ENCODE measurements at places on chromosomes 11 and 22. TPM values are rescaled to one million over a fixed set of nuclear protein-coding genes. Genes with fewer than 3 reads are reported as not detected.

Gene VPREB1
- total RNA-seq, result not detected

- no peak overlapping the region for H3K4me3 ChIP-seq
- peak; percentile 28 for DNase-seq
- H3K4me1 ChIP-seq, result peaks cover 10% of the 10 kb centered on the region
- H3K27ac ChIP-seq, result no peak overlapping the region
Measured at GRCh38 chr22:30705710-30706651, 11.3 kb downstream of the OSBP2 start.

- no peaks in the 10 kb centered on the region for H3K4me1 ChIP-seq
- no peak overlapping the region for H3K27ac ChIP-seq
- no peak overlapping the region for H3K4me3 ChIP-seq
- H3K36me3 ChIP-seq, result no peaks in the 10 kb centered on the region
- no peaks in the 10 kb centered on the region for H3K27me3 ChIP-seq
Measured at GRCh38 chr11:83835423-83835822, 549.3 kb upstream of the CCDC90B start.

Gene FDX1
- total RNA-seq, result 7.8 TPM

DNA sequence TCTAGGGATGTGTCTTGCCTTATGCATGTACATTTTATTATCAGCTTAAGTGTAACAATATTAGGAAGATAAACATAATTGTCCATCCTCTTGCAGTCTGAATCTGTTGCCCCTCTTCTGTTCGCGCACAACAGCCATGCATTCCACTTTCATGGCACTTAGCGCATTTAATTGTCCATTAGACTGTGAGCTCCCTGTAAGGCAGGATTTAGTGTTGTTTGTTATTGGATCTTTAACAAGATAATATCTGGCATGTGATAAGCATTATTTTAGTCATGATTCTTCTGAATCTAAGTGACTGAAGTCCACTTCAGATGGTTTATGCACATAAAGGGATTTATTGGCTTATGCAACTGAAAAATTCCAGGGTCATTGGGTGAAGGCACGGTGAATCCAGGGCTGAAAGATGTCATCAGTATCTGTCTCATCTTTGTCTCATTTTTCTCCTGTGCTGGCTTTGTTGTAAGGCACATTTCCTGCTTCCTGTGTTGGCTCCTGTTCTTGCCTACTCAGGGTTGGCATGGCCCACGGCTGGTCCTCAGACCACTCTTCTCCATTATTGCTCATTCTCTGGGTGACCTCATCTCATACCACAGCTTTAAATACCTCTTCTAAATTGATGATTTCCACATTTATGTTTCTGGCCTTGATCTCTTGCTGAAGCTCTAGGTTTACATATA lies 37.6 kb downstream of the ATXN10 start:
- DNase-seq, result no peak
- H3K4me3 ChIP-seq, result no peak overlapping the region
- H3K27ac ChIP-seq, result no peak overlapping the region
- no peaks in the 10 kb centered on the region for H3K4me1 ChIP-seq
- peaks cover 26% of the 10 kb centered on the region for H3K36me3 ChIP-seq

Gene TLCD5
- not detected for total RNA-seq

DNA sequence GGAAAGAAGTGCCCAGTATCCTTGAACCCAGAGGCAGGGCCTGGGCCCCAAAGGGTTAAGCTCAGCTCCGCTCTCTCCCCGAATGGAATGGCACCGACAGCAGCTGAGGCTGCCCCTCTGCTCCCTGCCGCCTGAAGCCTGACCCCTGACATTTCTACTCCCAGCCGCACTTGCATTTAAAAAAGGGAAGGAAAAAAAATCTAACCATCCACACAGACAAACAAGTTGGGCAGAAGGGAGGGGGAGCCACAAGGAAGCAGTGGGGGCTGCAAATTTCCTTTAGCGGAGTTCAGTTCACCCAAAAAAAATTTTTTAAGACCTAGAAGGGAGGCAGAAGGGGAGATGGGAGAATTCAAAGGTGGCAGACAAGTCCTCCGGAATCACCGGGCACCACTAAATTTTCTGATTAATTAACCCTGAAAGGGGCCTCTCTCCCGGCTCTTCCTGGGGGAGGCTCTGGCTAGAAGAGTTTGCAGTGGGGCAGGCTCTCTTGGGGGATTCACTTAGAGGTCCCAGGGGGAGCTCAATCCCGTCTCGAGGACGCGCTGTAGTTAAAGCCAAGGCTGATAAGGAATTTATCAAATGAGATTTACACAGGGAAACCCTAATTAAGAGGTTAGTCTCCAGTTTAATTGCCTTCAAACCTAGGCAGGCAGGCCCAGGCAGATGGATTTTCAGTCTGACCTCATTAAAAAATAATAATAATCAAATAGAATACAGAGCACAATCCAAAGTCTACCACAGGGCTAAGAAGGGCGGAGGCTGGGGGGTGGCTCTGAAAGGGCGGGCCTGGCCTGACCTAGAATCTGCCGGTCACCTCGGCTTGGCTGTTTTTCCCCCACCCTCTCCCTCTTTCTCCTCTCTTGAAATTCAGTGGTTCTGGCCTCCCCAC lies 25.6 kb downstream of the MN1 start:
- H3K27ac ChIP-seq, result no peak overlapping the region
- no peaks in the 10 kb centered on the region for H3K27me3 ChIP-seq
- H3K36me3 ChIP-seq, result no peaks in the 10 kb centered on the region
- H3K4me1 ChIP-seq, result no peaks in the 10 kb centered on the region

Gene LRRC55
- not detected for total RNA-seq

- no peak overlapping the region for H3K27ac ChIP-seq
- H3K4me3 ChIP-seq, result no peak overlapping the region
- no peaks in the 10 kb centered on the region for H3K36me3 ChIP-seq
- no peaks in the 10 kb centered on the region for H3K27me3 ChIP-seq
- H3K4me1 ChIP-seq, result no peaks in the 10 kb centered on the region
Measured at GRCh38 chr11:35466058-35466457, 46.7 kb upstream of the SLC1A2 start.

Gene SAAL1
- 29.5 TPM for total RNA-seq

Gene CBX6
- 75.7 TPM for total RNA-seq

- H3K4me1 ChIP-seq, result no peaks in the 10 kb centered on the region
- DNase-seq, result no peak
- no peak overlapping the region for H3K27ac ChIP-seq
- no peak overlapping the region for H3K4me3 ChIP-seq
Measured at GRCh38 chr22:25745341-25746011, 3.5 kb downstream of the MYO18B start.

DNA sequence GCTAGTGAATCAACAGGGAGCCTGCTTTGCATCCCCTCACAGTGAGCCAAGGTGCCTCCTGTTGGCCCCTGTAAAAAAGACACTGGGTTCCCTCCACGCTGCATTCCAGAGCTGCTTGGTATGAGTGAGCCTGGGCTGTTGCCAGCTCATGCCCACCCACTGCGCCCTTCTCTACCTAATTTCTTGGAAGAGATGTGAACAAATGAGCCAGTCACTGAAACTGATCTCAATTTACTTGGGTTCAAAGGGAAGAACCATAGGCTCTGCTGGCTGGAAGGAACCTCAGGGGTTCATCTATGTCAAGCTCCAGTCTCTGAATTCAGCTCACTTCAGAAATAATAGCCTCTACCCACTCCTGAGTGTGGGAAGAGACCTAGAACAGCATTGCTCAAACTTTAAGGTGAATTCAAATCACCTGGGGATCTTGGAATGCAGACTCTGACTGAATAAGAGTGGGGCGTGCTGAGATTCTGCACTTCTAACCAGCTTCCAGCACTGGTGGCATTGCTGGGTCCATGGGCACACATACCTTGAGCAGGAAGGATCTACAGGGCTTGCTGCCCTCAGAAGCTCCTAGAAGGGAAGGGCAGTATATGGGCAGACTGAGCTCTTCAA lies 5.4 kb upstream of the TMPRSS4 start:
- DNase-seq, result no peak
- H3K27me3 ChIP-seq, result no peaks in the 10 kb centered on the region
- H3K36me3 ChIP-seq, result no peaks in the 10 kb centered on the region
- H3K4me1 ChIP-seq, result no peaks in the 10 kb centered on the region

Gene INSC
- 0.27 TPM for total RNA-seq

DNA sequence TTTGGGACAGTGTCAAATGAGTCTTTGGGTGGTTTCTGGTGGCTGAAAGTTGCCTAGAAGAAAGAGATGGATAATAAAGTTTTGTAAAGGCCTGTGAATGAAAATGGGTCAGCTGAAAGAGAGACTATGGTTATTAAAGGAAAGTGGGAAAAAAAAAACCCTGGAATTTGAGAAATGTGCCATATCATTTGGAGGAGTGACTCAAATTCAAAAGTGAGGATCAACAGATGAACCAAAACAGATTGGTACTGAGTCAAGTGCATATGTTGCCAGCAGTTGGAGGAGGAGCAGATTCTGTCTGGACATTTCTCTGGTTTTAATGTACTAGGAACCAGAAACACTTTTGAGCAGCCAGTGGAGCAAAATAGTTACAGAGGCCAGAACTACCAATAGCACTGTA lies 339.8 kb downstream of the KCNA4 start:
- no peak for DNase-seq
- H3K4me1 ChIP-seq, result no peaks in the 10 kb centered on the region
- H3K27me3 ChIP-seq, result no peaks in the 10 kb centered on the region
- H3K27ac ChIP-seq, result no peak overlapping the region
- H3K4me3 ChIP-seq, result no peak overlapping the region

DNA sequence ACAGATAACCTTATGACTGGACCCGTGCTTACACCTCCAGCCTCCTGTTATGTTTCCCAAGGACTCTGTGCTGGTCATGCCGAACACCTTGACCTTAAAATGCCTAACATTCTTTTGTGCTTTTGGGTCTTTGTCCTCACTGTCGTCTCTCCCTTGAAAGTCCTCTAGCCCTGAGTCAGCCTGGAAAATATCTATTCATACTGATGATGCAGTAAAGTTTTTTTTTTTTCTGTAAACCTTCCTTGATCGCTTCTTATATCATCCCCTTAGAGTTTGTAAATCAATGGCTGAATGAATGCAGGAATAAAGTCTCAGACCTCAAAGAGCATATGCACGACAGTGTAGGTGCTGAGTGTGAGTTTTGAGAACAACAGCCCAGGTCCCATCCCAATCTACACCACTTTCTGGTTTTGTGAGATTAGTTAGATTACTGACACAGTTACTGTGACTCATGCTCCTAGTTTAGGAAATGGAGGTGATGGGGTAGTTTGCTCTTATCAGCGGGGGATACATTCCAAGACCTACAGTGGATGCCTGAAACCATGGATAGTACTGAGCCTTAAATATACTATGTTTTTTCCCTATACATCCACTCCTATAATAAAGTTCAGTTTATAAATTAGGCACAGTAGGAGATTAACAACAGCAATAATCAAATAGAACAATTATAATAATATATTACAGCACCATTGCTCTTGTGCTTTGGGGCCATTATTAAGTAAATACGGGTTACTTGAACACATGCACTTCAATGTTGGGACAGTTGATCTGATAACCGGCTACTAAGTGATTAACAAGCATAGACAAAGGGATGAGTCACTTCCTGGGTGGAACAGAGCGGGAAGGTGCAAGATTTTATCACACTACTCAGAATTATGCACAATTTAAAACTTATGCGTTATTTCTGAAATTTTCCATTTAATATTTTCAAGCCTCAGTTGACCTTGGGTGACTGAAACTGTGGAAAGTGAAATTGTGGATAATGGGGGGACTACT lies 8.6 kb downstream of the TCN1 start:
- no peaks in the 10 kb centered on the region for H3K36me3 ChIP-seq
- no peaks in the 10 kb centered on the region for H3K4me1 ChIP-seq
- H3K27me3 ChIP-seq, result no peaks in the 10 kb centered on the region

Gene LRRC74B
- not detected for total RNA-seq

DNA sequence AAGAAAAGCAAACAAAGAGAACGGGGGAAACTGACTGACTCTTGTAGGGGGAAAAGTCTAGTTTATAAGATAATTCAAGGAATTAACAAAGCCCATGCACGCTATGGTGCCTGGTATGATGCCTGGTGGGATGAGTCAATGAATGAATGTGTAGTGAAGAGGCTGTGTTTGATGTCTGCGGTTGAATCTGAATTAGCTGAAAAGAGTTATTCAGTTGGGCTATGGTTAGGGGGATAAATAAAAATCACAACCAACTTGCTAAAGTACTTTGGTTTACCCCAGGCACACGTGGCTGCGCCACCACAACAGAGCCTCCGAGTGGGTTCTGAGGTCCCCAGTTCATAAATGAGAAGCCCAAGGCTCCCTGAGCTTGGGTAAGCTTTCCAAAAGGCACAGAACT lies 369.3 kb upstream of the SYN3 start:
- no peaks in the 10 kb centered on the region for H3K27me3 ChIP-seq
- no peak overlapping the region for H3K4me3 ChIP-seq
- H3K36me3 ChIP-seq, result no peaks in the 10 kb centered on the region
- no peak for DNase-seq
